CD4-positive, alpha-beta T cell (primary cell): ENCODE measurements at places on chromosomes 2 and 18. TPM values are rescaled to one million over a fixed set of nuclear protein-coding genes. Genes with fewer than 3 reads are reported as not detected.

DNA sequence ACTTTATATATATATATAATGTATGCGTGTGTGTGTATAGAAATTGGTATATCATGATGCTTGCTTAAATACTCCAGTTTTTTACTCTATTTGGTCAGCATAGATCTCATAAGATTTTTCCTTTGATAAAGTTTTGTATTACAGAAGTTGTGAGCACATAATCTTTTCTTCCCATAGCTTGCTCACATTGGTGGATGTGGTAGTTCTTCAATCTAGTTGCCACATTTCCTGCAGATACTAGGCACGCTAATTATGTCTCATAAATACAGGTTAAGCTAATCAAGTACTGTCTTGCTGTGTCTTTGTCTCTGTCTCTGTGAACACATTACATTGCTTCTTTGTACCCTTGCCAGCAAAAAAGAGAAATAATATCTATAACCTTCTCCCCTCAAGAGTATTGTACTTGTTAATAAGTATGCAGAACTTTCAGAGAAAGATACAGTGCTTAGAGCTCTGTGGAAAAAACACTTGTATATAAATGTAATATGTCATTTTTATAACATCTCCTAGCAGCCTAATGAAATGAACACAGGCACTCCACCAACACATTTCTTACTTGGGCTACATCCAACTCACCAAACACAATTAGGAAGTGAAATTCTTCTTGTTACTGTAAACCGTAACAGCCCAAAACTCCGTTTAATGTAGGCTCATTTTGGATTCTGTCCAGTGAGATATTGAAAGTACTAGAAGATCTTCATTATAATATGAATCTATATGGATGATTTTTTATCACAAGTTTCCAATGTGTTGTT, 306.7 kb upstream of the SLC8A1 start:
- DNase-seq: no peak

- DNase-seq: no peak
Measured at GRCh38 chr2:60552851-60553494, 481 bp downstream of the BCL11A start.

- DNase-seq: no peak
Measured at GRCh38 chr2:214311031-214311533, 99.8 kb upstream of the VWC2L start.

Gene BMP10
- total RNA-seq: not detected

Gene SPDYA
- total RNA-seq: 12.7 TPM

GRCh38 chr18:33424266-33424946, 16.1 kb downstream of the CCDC178 start:
- DNase-seq: no peak

- no peak for DNase-seq
Measured at GRCh38 chr2:191938779-191939178, 91.9 kb upstream of the CAVIN2 start.

Gene KCNJ3
- total RNA-seq: not detected

- DNase-seq: no peak
Measured at GRCh38 chr2:238168196-238169047, 9.7 kb downstream of the ERFE start.

Gene ERBB4
- not detected for total RNA-seq

DNA sequence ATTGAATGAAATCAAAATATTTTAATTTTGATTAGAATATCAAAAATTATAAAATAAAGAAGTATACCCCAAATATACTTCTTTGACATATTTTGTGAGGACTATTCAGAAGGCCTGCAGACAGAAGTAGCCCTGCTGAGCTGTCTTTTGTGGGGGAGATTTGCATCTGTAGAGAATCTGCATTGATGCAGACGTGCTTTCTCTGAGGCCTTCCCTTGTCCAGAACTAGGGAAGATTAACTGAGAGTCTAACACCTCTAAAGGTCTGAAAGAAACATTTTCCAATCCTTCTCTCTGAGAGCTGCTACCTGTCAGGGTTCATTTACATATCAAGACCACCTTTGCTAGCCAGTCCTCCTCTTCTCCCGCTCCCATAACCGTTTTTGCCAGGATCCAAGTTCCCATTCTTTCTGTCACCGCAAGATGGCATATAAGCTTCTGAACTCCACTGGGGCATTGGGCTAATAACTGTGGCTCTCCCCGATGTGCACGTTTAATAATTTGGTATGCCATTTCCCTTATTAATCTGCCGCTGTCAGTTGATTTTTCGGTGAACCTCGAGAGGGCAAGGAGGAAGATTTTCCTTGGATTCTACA, 510.4 kb upstream of the CNTNAP5 start:
- DNase-seq: no peak

- no peak for DNase-seq
Measured at GRCh38 chr18:64407606-64408005, 258.7 kb upstream of the LINC00305 start.

- no peak for DNase-seq
Measured at GRCh38 chr18:45019469-45019868, 338.8 kb downstream of the SETBP1 start.
